CMK (cell line): ENCODE measurements at places on chromosomes 11 and 22.

- no peak for DNase-seq
Measured at GRCh38 chr11:59724066-59724465, 10.4 kb upstream of the OR10V1 start.

GRCh38 chr11:6576471-6577373, 26.7 kb downstream of the RRP8 start:
- DNase-seq = no peak

DNA sequence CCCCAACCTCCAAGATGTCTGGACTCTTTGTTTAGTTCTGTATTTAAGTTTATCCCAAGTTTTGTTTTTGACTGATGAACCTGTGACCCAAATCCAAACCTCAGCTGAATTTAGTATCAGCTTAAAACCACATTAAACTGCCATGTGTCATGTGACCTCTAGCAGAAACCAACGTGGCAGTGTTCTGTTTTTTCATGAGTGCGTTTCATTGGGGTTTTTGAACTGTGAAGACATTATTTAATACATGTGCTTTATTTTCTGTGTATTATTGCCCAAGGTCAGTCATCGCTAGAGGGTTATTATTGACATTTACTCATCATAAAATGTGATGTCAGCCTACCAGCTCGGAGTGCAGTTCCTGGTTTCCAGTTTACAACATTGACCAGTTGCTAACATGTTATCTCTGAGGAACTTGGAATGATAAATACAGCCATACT, 1.8 kb downstream of the TLCD5 start:
- DNase-seq = no peak

- no peak for DNase-seq
Measured at GRCh38 chr11:70761094-70761907, 363.0 kb downstream of the CTTN start.

DNA sequence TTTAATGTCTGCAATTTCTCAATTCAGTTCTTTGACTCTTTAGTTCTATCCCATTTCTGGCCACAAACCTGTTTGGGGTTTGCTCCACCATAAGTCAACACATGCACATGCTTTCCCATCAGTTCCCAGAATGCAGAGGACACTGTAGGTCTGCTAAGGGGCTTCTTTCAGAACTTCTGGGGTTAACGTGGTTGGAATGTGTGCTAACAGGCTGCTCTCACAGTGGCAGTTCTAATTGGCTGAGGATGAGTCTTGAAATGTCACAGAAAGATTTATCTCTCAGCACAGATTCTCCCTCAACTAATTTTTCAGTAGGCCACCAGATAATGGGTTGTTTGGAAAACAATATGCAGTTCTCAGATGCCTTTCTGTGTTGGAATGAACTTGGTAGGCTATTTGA, 703.4 kb downstream of the NTM start:
- DNase-seq = no peak

DNA sequence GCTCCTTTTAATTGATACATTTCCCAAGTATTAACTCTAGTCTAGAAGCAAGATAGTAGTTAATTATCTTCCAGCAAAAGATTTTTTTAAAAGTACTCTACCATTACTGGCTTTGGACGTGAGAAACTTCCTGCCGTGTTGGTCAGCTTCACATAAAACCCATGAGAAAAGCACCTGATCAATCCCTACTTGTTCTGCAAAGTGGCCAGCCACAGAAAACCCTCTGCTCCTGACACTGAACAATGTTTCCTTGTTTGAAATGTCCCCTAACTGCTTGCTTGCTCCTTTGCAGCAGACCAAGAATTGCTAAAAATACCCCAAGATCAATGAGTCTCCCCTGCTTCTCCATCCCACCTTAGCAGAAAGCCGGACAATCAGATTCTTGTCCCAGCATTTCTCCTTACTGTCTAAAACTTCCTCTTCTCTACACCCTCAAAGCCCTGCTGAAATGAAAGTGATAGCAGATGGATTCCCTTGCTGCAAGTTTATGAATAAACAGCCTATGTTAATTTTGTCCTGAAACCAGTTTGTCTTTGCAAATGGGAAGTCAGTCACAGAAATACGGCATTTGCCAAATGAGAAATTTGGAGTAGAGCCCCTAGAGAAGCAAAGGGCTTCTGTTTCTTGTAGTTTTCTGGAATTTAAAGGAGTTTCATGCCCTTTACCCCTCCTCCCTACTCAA, 207.1 kb upstream of the ARHGAP20 start:
- no peak for DNase-seq

GRCh38 chr11:28346209-28346608, 238.0 kb downstream of the METTL15 start:
- no peak for DNase-seq

- no peak for DNase-seq
Measured at GRCh38 chr22:30021881-30022619, 58.2 kb upstream of the HORMAD2 start.

DNA sequence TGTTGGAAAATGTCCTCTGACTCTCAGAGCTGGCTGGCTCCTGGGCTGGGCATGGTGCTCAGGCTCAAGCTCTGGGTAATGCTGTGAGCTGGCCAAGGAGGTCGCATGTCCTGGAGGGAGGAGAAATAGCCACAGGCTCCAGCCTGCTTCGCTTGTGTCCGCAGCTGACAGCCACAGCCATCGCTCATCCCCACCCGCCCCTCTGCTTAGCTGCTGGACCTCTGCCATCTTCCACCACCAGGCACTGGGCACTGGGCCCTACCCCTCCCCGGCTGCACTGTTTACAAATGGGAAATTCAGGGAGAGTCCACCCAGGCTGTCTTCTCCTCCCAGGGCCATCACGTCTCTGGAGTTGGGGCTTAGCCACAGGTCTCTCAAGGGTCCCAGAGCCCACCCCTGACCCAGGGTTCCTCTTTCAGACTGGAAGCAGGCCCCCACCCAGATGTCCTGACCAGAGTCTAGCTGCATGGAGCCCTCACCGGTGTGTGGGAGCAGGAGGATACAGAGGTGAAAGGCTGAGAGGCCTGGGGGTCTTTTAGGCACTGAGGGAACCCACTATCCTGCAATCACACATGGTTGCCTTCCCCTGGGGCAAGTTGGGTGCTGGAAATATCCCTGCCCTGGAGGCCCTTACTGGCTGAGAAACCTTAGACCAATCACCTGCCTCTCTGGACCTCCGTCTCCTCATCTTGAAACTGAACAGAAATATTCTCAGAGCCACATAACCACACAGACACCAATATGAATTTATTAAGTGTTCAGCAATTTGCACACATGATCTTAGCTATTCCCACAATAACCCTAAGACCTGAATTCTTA, 62.7 kb downstream of the CD82 start:
- DNase-seq = no peak

- DNase-seq = no peak
Measured at GRCh38 chr11:134612140-134613030, 200.3 kb upstream of the B3GAT1 start.

- DNase-seq = no peak
Measured at GRCh38 chr11:62150887-62151736, 27.3 kb downstream of the INCENP start.

- no peak for DNase-seq
Measured at GRCh38 chr11:133844217-133844616, 1.1 kb downstream of the SPATA19 start.

DNA sequence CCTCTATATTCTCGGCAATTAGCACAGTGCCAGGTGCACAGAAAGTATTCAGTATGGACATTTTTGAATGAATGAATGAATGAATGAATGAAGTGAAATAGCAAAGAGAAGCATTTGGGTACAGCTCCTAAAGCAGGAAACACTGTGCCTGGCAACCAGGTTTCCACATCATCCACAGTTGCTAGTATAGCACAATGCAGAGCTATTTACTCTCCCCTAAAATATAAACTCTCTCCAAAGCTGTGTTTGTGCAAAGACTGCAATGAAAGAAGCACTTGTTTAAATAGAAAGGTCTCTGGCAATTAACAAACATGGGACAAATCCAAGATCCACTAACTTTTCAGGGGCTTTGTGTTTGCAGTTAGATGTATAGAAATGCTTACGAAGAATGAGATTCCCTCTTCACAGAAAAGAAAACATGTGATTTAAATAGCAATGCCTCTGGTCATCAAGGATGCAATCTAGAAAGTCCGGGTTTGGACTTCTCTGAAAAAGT, 103.0 kb upstream of the OPCML start:
- no peak for DNase-seq

DNA sequence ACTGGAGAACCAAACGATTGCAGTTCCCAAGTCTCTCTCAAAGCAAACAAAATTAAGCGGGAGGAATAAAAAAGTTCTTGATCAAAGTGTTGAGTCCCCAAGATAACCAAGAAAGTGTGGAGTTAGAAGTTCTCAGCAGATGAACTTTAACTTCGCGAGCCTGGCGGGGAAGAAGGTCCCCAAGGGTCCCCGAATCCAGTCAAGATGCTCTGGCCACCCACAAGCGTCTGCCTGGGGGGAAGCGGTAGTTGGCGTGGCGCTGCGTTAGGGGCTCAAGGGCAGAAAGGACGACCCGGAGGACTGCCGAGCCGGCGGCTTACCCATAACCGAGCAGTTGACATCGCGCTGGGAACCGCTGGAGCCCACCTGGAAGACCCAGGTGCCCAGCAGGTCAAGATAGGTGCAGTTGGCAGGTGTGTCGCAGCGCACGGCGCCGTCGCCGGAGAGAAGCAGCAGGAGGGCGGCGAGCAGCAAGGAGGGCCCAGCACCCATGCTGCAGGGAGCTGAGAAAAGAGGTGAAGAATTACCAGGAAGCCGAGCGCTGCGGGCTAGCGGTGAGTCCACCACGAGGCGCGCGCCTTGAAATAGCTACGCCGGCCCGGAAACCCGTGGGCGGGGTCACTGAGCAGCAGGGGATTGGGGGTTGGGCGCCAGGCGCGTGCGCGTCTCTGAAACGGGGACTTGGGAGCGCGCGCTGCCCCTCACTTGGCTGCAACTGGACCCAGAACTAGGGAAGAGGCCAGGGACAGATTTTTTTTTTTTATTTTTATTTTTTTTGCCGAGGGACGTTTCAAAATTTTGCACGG, at the start of gene CTSC:
TSS of gene CTSC (minus strand) at position 556 of the 806 bp plus-strand sequence. CDS start at position 492, 64 bp downstream.
- peak; percentile 88 for DNase-seq

- no peak for DNase-seq
Measured at GRCh38 chr11:16613262-16613511, 125.3 kb upstream of the C11orf58 start.

GRCh38 chr22:17138513-17138912, 17.4 kb upstream of the TMEM121B start:
- DNase-seq = no peak

GRCh38 chr11:40032331-40032730, 1427.1 kb downstream of the LRRC4C start:
- DNase-seq = peak; percentile 29

DNA sequence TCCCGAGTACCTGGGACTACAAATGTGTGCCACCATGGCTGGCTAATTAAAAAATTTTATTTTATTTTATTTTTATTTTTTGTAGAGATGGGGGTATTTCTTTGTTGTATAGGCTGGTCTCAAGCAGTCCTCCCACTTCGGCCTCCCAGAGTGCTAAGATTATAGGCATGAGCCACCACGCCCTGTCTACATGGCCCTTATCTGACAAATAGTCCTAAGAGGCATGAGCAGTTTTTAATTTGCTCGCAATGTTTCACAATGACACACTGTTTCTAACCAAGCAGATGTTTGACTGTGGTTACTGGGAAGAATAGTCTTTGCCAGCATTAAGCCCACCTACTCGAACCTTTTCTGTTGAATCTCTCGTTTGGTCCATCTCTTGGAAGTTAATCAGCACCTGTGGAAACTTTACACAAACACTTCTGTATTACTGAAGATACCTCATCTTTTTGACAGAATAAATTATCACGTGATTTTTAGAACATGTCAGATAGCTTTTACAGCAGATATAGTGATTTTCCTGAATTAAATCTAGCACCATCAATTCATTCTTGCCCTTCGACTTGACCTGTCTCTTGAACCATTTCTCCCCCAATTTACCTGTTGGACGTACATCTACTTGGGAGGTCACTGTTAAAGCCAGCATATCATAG, 71.4 kb downstream of the MTMR3 start:
- no peak for DNase-seq

GRCh38 chr11:124658501-124658900, 15.0 kb downstream of the SIAE start:
- DNase-seq = no peak

- no peak for DNase-seq
Measured at GRCh38 chr11:122168218-122168617, 52.2 kb upstream of the BLID start.

GRCh38 chr11:72098741-72099140, 4.4 kb downstream of the LAMTOR1 start:
- no peak for DNase-seq

- peak; percentile 54 for DNase-seq
Measured at GRCh38 chr22:40463017-40463631, 92.7 kb downstream of the SGSM3 start.

GRCh38 chr11:122362381-122362780, 246.4 kb upstream of the BLID start:
- no peak for DNase-seq

GRCh38 chr22:50435291-50436014, 39.4 kb downstream of the SBF1 start:
- DNase-seq = no peak

DNA sequence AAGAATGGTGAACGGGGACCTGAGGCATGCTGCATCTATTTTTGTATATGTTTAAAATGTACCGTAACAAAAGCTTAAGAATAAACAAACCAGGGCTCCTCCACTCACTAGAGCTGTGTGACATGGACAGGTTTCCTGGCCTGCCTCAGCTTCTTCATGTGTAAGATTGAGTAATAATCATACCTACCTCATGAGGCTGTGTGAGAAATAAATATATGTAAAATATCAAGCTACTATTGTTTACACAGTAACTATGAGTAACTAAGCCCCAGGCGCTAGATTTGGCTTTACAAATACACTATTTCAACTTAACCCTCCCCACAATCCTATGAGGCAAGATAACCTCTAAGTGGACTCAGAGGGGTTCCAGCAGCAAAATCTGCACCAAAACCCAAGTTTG, 66.4 kb downstream of the SMCO4 start:
- DNase-seq = no peak

GRCh38 chr11:10669258-10670033, 24.1 kb downstream of the IRAG1 start:
- DNase-seq = no peak

DNA sequence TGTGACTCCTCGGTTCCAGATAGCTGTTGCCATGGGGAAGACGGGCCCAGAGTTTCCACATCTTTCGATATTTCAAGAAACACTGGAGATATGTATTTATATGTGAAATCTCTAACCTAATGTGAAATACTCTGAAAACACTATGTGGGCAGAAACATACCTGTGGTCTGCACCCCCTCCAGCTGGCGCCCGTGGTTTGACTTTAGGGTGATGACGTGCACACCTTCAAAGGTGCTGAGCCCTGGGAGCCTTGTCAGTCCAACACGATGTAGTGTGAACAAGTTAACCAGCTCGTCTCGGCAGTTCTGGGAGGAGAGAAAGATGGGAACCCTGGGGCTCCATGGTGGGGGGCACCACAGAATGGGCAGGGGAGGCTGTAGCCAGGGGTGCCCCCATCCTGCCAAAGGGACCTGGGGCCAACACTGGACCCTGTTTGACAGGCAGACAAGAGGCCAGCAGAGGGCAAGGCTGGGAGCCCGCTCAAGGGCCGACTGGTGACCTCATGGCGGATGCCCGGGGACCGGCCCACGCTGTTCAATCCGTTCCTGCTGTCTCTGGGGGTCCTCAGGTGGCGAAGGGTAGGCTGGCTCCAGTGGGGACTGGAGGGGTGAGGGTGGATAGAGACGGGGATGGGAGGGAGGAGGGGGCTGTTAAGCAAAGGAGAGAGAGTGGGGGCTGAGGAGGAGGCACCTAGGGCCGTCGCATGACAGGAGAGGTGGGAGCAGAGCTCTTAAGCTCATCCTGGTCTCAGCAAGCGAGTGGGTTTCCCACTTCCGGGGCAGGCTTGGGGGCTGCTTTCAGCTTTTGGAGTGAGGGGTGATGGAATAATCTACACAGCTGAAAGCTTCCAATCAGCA, 43.8 kb downstream of the TRIOBP start:
- DNase-seq = no peak
